ENCODE measurements at places on chromosomes 11 and 22. TPM values are rescaled to one million over a fixed set of nuclear protein-coding genes. Genes with fewer than 3 reads are reported as not detected.

DNA sequence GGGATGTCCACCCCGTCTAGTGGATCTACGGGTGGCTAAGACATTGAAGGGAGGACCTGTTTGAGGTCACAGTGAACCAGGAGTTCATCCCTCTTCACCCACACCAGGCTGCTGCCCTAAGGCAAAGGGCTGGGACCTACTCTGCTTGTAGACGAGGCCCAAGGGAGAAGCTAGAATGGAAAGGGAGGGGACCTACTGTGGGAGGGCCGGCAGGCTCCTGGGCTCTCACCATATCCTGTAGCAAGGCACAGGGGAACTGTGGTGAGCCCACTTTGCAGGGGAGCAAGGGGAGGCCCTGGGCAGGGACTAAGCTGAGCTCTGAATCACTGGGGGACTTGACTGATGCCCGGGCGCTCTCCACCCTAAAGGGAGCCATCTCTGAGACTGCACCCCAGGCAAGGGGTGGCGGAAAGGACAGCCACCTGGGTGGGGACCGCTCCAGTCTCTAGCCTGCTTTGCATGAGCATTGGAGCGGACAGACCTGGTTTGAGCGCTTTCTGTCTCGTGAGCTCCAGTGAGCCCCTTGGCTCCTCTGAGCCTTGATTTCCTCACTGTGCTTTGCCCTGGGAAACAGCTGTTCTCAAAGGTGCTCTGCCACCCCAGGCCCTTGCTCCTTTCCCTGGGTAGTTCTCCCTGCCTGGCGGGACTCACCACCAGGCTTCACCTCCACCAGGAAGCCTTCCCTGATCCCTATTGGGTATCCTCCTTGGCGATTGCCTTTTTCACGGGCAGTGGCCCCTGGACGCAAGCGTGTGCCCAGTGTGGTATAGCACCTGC lies 24.2 kb downstream of the PARVG start:
- no peak for DNase-seq

- no peak for DNase-seq
Observed at GRCh38 chr11:114449845-114450244, 10.6 kb downstream of the REXO2 start.

DNA sequence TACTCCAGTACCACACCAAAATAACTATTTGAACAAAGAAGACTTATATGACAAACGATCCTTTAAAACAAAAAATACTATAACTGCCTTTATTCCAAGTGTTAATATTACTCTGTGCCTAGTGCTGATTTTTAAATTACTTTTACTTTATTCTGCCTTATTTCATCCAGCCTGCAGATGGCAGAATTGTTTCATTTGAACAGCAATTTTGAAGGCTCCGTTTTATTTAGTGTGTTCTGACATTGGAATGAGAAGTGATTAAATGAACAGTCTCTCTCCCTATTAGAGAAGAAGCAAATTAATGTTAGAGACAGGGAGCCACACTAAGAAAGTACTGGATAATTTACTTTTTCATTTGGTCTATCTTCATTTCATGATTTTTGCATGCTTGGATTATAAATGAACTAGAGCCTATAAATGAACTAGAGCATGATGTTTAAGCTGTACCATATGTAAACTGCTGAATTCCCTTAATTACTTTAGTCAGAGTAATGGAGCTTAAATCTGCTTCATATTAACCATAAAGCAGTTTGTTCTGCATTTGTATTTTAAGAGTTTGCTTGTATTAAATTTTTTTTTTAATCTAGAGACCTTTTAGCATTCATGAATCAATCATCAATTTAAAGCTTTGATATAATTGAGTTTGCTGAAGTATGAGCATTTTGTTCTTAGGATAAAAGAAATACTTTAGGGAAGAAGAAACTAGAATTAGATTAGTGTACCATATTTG lies 9.8 kb downstream of the PDHX start:
- no peak for DNase-seq

PRSS23 gene
- total RNA-seq: 6.5 TPM

OR8J1 gene
- total RNA-seq: not detected

DNA sequence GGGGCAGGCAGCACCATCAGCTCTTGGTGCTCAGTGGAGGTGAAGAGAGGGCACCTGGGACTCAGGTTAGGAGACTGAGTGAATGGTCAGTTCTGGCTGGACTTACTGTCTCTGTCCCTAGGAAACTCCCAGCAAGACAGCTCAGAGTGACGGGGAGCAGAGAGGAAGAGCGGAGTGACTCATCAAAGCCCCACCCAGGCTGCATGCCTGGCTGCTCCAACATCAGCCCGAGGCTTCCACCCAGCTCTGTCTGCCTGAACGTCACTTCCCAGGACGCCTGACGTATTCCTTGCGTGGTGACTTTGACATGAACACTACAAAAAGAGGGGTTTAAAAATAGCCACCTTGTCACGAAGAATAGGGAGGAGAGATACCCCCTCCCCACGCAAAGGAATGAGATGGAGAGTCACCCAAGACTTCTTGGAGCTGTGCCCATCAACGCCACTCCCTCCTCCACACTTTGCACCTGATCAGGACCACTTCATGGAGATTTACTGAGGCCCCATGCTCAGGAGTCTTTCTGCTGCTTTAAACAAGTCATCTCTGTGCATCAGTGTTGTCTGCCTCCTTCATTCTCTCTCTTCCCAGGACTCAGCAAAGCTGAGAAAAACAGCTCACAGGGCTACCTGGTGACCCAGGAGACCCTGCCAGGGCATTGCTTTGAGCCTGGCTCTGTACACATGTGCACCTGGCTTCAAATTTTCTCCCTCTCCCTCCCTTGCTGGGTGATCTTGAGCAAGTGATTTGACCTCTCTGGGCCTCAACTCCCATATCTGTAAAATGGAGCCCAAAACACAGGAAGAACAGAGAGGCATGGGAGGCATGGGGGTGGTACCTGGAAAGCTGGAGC lies 83.1 kb downstream of the MN1 start:
- peak; percentile 70 for DNase-seq

DNA sequence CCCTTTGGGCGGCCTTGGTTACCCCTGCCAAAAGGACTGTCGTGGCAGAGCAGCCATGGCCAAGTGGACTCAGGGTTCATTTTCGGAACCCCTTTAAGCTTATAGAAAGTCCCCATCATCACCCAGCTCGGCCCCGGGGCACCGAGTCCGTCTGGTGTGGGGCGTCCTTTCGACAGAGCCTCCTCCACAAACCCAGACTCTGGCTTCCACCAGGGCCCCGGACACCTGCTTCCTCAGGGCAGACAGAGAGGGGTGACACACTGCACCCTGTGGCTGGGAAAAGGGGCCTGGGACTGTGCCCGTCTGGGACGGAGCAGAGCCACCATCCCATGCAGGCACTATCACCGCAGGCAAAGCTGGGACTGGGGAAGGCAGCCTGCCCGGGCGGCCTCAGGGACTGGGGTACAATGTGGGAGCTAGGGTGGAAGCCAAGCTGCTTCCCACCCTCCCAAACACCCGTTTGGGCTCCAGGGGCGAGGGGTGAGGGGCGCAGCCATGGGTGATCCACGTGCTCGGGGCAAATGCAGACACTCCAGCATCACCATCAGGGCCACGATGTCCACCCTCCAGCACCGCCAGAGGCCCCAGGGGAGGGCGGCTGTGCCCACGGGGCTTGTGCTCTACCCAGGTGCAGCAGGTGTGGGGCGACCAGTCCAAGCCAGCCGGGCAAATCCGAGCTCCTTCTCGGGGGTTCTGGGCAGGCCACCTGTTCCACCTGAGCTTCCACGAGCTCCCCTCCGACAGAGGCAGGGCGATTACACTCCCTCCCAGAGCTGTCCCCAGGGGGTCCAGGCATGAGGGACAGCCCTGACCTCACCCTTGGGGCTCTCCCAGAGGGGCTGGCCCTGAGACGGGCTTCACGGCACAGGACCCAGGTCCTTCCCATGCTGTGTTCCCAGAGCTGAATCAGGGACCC lies 11.7 kb upstream of the MRPL23 start:
- DNase-seq: peak; percentile 11
